ENCODE measurements at places on chromosomes 3 and 15. TPM values are rescaled to one million over a fixed set of nuclear protein-coding genes. Genes with fewer than 3 reads are reported as not detected.

CILP gene
- total RNA-seq = not detected

TMC3 gene
- total RNA-seq = not detected

ANKDD1A gene
- 1.7 TPM for total RNA-seq

CLSTN2 gene
- not detected for total RNA-seq

P2RY14 gene
- total RNA-seq = not detected

SHF gene
- 7.8 TPM for total RNA-seq

CSPG5 gene
- total RNA-seq = not detected

ZBTB47 gene
- 11.0 TPM for total RNA-seq

SPATA12 gene
- not detected for total RNA-seq

ARL14 gene
- not detected for total RNA-seq

NEDD4 gene
- 33.8 TPM for total RNA-seq

APBA2 gene
- 7.2 TPM for total RNA-seq

AHSG gene
- not detected for total RNA-seq

TERC gene
- 343 TPM for total RNA-seq

GMPS gene
- total RNA-seq = 40.9 TPM

IL5RA gene
- total RNA-seq = not detected
